ENCODE measurements at places on chromosomes 2 and 18. TPM values are rescaled to one million over a fixed set of nuclear protein-coding genes. Genes with fewer than 3 reads are reported as not detected.

PUS10 gene
- polyA plus RNA-seq: 4.6 TPM

FEV gene
- 0.14 TPM for polyA plus RNA-seq

ATL2 gene
- polyA plus RNA-seq: 36.4 TPM

SULT1C4 gene
- 36.6 TPM for polyA plus RNA-seq

C1QL2 gene
- 0.74 TPM for polyA plus RNA-seq

EFR3B gene
- polyA plus RNA-seq: 47.6 TPM

GALR1 gene
- polyA plus RNA-seq: 2.5 TPM

ADGRF3 gene
- polyA plus RNA-seq: 0.59 TPM

DYNC2LI1 gene
- polyA plus RNA-seq: 49.5 TPM

RAB6C gene
- polyA plus RNA-seq: 3.8 TPM

TBR1 gene
- polyA plus RNA-seq: not detected

ANKRD30B gene
- polyA plus RNA-seq: 2.2 TPM

RGPD3 gene
- 0.20 TPM for polyA plus RNA-seq

RAX gene
- polyA plus RNA-seq: not detected

HNMT gene
- polyA plus RNA-seq: 29.0 TPM

EIF5B gene
- polyA plus RNA-seq: 57.1 TPM

CREB1 gene
- polyA plus RNA-seq: 42.7 TPM

INHBB gene
- 10.2 TPM for polyA plus RNA-seq

Measured in spinal cord (tissue), 10 donors.